ENCODE measurements at places on chromosomes 6 and 20. TPM values are rescaled to one million over a fixed set of nuclear protein-coding genes. Genes with fewer than 3 reads are reported as not detected.

The LY6G5B gene
- polyA plus RNA-seq = not detected

The NNAT gene
- not detected for polyA plus RNA-seq

The CCM2L gene
- not detected for polyA plus RNA-seq

The HEY2 gene
- 0.29 TPM for polyA plus RNA-seq

The IMPG1 gene
- polyA plus RNA-seq = not detected

The TGM6 gene
- polyA plus RNA-seq = not detected

The F13A1 gene
- polyA plus RNA-seq = 3.3 TPM

The AHCY gene
- polyA plus RNA-seq = 35.5 TPM

The SLC17A9 gene
- 4.1 TPM for polyA plus RNA-seq

The GABRR1 gene
- polyA plus RNA-seq = not detected

The SCRT2 gene
- not detected for polyA plus RNA-seq

The RIOK1 gene
- polyA plus RNA-seq = 22.8 TPM

The BNIP5 gene
- polyA plus RNA-seq = not detected

The CDK5RAP1 gene
- 39.7 TPM for polyA plus RNA-seq

The GPLD1 gene
- polyA plus RNA-seq = 0.49 TPM

The SLC22A16 gene
- polyA plus RNA-seq = not detected

DNA sequence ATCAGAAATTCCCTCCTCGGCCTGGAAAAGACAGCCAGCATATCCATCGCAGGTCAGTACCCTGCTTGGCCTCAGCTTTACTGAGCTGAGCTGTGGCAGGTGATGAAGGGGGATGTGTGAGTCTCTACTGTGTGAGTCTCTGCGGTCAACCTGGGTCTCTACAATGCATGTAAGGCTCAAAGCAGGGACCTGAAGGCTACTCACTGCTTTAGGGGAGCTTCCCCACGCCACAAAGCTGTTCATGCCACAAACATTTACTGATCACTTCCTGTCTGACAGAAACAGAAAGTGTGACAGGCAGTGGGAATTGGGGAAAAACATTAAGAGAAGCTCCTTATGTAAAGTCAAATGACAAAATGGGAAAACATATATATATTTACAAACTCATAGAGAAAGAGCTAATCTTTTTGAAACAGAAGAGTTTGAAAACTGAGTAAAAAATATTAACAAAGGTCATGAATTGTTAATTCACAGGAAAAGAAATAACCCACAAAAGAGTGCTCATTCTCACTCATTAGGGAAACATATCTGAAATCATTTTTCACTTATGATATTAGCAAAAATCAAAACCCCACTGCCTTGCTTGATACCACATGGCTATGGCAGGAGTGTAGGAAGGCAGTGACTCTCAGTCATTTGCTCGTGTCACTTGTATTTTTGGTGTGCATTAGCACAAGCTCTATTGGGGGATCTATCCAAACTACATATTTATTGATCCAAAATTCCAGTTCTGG lies 5.8 kb downstream of the BTN3A3 start:
- DNase-seq = no peak

DNA sequence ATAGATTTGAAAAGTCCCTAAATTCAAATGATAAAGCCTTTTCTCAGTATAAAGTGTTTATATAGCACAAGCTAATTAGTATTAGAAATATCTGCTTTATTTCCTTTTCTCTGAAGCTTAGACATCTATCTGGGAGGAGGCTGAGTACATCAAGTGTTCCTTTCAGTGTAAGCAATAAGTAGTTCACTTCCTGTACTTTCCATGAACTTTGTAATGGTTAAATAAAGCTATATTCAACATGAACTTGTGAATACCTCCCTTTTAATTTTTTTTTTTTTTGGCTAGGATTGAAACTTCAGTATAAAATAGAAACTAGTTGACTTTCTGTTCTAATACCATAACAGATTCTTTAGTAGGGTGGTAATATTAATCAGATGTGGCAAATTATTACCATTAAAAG lies 190.9 kb downstream of the CENPW start:
- no peak for DNase-seq

DNA sequence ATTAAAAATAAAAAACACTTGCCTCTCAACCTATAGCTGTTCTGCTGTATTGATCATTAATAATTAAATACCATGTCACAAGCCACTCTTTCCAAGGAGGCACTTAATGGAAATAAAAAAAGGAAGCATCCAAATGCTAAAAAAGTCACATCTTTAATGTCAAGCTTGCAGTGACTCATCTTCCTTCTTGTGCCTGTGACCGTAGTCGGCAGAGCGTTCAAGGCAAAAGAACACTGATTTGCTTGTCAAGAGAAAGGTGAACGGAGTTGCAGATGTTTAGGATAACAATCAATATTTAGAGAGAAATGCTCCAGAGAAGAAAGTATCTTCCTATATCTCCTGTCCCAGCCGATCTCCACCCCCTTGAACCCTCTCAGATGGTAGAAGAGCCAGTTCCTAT lies 341.0 kb upstream of the OPRM1 start:
- DNase-seq = no peak

GRCh38 chr6:159943101-159943632 lies 25.7 kb upstream of the IGF2R start:
- no peak for DNase-seq

GRCh38 chr6:10237298-10238038 lies 177.4 kb downstream of the TFAP2A start:
- DNase-seq = no peak

DNA sequence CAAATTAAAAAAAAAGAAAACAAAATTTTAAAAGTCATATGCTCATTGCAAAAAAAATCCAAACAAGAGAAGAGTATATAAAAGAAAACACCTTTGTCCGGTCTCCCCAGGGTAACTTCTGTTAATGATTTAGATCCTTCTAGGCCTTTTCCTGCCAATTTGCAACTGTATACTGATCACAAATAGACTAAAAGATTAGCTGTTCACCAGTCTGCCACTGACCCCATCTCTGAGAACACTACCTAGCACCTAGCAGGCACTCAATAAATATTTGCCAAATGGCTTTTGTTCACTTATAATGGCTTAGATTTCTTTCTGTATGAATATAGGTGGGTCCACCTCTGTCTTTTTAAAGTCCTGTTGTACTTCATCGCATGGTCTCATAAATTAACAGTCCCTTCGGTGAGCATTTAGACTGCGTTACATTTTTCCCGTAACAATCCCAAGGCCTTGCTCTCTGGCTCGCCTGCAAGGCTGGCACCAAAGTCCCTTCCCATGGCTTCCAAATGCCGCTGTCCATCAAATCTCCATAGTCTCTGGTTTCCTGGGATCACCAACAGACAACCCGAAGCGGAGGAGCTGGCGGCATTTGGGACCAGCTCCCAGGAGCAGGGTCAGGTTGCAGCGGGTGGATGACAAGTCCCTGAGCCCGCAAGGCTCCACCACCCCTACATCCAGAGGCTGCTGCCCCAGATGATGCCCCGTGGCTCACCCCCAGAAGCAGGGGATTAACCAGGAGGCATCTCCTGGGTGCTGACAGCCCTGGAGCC lies 11.8 kb downstream of the JPH2 start:
- DNase-seq = no peak

GRCh38 chr6:98946879-98947410 lies 801 bp downstream of the FBXL4 start:
- DNase-seq = peak; percentile 44

- DNase-seq = no peak
Measured at GRCh38 chr6:53929821-53930120, 135.0 kb downstream of the LRRC1 start.

GRCh38 chr20:56928007-56928406 lies 298.9 kb downstream of the TFAP2C start:
- DNase-seq = no peak

- DNase-seq = no peak
Measured at GRCh38 chr6:43914272-43915147, 144.5 kb downstream of the VEGFA start.

GRCh38 chr20:14470977-14471661 lies 133.7 kb upstream of the FLRT3 start:
- DNase-seq = no peak

DNA sequence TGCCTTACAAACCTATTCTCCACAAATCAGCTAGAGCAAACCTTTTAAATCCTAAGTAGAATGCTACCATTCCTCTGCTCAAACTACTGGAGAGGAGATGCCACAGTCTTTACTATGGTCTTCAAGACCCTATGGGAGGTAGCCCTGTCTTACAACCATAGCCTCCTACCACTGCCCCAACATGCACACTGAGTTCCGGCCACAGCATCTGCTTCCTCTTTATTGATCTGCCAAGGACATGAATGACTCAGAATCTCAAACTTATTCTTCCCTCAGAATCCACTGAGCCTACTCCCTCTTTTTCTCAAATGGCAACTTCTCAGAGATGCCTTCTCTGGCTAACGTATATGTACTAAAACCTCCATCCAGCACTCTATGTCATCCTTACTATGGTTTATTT lies 12.2 kb upstream of the ANKEF1 start:
- DNase-seq = no peak

DNA sequence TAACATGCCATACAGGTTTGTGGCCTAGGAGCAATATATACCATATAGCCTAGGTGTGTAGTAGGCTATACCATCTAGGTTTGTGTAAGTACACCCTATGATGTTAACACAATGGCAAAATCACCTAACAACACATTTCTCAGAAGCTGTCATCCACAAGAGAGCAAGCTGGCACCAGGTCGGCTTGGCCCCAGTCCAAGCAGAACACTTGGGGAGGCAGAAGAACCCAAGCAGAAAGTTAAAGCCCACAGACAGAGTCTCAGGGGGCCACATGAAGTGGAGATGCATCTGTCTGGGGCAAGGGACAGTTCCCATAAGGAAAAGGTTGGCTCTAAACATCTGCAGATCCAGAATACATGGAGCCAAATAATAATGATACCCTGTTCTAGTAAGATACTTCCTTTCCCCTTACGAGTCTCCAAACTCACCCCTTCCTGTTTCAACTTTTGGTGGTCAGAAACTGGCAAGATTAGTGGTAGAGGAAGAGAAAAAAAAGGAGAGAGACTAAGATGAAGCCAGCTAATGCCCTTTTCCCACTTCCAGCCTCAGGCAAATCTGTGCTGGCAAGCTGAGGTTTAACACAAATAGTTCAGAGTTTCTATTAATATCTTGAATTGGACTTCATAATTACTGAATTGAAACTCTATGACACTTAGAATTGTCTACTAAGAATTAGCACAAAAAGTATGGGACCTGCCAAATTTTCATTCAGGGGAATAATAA lies 29.5 kb downstream of the TCF21 start:
- DNase-seq = no peak

GRCh38 chr6:78832091-78832808 lies 35.1 kb upstream of the IRAK1BP1 start:
- DNase-seq = no peak

DNA sequence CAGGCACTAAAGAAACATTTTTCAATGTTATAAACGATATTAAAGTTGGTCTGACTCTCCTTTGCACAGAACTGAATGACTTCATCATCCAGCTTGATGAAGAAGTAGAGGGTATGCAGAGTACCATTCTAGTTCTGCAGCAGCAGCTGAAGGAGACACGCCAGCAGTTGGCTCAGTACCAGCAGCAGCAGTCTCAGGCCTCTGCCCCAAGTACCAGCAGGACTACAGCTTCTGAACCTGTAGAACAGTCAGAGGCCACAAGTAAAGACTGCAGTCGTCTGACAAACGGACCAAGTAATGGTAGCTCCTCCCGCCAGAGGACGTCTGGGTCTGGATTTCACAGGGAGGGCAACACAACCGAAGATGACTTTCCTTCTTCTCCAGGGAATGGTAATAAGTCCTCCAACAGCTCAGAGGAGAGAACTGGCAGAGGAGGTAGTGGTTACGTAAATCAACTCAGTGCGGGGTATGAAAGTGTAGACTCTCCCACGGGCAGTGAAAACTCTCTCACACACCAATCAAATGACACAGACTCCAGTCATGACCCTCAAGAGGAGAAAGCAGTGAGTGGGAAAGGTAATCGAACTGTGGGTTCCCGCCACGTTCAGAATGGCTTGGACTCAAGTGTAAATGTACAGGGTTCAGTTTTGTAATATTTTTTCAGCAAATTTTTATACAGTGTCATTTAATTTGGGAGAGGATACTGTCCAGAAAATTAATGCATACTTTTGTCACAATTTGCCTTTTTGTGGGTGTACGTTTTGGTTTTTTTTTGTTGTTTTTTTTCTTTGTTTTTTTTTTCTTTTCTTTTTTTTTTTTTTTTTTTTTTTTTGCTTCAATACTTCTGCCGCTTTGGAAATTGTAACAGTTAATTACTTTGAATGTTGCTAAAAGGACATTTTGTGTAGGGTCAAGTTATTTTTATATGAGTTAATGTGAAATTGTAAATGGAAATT lies 6.6 kb upstream of the ACAT2 start:
- no peak for DNase-seq

DNA sequence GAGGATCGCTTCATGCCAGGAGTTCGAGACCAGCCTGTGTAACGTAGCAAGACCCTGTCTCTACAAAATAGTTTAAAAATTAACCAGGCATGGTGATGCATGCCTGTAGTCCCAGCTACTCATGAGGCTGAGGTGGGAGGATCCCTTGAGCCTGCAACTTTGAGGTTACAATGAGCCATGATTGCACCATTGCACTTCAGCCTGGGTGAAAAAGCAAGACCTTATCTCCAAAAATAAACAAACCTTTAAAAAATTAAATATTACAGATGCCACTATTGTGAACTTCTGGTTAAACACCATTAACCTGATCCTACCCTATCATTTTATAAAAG lies 116.8 kb downstream of the ARHGAP18 start:
- DNase-seq = no peak

GRCh38 chr6:15230827-15231226 lies 15.0 kb upstream of the JARID2 start:
- no peak for DNase-seq

- no peak for DNase-seq
Measured at GRCh38 chr20:10547276-10548114, 112.4 kb downstream of the SLX4IP start.

DNA sequence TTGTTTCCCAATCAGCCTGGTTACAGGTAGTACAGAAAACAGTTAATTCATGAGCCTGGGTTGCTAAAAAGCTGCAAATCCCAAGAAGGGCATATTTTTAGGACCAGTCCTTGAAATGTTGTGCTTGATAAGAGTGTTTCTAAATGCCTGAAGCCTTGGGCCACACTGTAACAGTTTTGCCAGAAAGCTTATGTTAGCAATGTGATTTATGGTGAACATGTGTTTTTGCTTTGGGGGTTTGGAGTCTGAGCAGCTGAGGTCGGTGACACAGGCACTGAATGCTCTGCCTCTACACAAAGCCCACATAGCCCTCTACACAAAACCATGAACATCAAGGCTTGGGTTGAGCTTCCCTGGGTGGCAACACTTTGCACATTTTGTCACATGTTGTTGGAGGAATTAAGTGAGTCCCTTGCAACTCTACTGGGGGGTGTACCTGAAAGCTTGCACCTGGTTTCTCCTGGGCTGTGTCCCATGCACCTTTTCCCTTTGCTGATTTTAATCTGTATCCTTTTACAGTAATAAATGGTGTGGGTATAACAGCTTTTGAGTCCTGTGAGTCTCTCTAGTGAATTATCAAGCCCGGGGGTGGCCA lies 22.2 kb downstream of the AHI1 start:
- no peak for DNase-seq

DNA sequence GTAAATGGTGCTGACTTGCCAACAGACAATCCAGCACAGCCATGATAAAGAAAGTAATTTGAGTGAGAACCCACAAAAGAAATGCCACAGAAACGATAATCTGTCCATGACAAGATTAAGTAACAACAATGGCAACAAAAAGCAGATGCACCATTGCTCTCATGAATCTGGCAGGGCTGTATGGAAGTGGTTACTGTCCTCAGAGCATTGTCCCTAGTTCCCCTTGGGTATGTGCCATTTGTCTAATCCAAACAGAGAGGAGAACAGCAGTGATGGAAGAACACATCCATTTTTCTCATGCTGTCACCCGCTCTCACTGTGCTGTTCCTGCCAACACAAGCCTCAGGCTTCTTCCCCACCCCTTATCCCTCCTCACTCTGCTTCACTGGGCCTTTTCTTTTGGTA lies 65.8 kb downstream of the REV3L start:
- no peak for DNase-seq

- DNase-seq = no peak
Measured at GRCh38 chr6:157246771-157247484, 76.4 kb downstream of the TMEM242 start.

Data from naive B cell (primary cell).